ENCODE measurements at places on chromosomes 12 and 14.

- no peak for DNase-seq
Measured at GRCh38 chr12:126430921-126431320, 1365.7 kb downstream of the AACS start.

DNA sequence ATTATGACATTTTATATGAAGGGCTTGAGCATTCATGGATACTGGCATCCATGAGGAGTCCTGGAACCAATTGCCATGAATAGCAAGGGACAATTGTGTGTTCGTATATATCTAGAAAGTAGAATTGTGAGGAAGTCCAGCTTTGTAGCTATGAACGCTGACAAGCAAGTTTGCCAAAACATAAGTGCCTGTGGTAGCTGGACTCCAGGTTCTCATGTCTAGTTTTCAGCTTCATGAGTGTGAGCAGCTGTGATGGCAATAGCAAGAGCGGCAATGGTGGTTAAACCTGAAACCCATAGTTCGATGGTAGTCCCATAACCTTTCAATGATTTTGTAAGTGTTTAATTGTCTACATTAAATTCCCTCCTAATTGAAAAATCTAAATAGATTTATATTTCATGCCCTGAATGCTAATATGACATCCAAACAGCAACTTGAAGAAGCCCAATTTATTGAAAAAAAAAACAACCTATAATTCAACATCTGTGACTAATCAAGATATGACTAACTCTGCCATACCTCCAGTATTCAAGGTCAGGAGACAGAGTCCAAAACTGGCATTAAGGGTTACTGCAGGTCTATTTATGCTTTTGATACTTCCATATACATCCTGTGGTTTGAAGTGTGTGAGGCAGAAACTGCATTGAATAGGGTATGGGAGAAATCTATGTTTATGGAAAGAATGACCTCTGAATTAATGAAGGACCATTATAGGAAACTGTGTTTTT lies 50.3 kb upstream of the PCED1B start:
- DNase-seq: no peak

- no peak for DNase-seq
Measured at GRCh38 chr14:42437809-42438208, 831.1 kb downstream of the LRFN5 start.

GRCh38 chr12:116384691-116385485 lies 107.4 kb upstream of the MED13L start:
- no peak for DNase-seq

DNA sequence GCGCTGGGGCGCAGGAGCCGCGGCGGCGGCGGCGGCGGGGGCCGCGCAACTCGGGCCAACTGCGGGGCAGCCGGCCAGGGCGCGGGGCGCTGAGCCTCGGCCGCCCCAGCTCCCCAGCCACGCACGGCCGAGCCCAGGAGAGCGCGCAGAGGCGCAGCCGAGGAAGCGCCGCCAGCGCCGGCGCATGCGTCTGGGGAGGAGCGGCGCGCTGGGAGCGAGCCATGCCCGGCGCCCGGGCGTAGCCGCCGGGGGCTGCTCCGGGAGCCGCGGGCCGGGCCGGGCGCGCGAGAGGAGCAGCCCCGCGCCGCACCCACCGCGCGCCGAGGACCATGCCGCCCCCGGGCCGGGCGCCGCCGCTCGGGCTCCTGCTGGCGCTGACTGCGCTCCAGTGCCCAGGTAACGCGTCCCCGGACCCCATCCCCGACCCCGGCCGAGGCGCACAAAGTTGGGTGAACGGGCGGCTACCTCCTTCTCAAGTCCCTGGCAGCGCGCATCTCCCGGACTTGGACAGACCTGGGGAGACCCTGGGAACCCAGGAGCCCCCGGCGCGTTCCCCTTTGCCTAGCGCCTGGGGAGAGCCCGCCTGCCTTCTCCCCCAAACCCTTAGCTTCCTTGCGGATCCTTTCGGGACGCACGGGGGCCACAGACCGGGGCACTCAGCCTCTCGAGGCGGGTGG lies 121.4 kb downstream of the AACS start:
- DNase-seq: no peak

DNA sequence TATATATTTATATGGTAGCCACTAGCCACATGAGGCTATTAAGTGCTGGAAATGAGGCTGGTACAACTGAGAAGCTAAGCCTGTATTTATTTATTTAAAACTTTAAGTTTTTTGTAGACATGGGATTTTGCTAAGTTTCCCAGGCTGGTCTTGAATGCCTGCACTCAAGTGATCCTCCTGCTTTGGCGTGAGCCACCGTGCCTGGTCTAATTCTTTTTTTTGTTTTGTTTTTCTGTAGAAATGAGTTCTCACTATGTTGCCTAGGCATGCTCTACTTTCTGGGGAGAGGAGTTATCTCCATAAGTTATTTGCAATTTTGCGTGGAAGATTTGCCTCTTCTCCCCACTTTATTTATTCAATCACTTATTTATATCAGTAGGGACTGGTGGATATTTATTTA lies 4.8 kb upstream of the SNRNP35 start:
- no peak for DNase-seq

DNA sequence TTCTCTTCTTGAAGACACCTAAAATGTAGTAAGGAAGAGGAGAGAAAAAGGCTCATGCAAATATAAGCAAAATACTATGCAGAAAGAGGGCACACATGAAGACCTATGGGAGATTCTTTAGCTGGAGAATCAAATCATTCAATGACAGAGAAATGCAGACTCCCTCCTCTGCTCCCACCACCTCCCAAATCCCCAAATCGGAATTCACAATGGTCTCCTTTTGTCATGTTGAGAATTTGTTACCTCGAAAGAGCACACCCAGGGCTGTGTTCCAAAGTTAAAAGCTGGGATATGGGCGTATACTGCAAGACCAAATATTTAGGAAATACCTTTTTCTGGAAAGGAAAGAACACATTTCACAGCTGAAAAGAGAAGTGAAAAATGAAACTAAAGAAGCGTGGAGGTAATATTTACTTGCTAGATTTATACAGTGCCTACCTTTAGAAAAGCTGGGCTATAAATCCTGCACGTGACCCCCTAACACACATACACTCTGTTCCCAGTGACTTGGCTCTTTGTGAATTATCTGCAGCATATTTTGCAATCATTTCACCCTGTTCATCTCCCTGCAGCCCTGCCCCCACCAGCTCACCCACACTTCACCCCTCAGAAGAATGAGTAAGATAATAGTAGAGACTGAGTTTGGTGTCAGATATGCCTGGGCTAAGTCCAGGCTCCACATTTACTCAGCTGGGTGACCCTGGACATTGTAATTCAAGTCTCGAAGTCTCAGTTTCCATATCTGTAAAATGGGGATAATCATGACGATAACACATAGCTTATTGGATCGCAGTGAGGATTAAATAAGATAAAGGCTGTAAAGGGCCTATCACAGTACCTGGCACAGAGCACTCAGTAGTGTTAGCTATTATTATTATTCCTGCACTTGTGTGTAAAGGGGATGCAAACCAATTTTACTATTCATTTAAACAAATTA lies 2.9 kb upstream of the CACNA1C start:
- DNase-seq: no peak

GRCh38 chr14:105468621-105469241 lies 5.9 kb upstream of the CRIP2 start:
- no peak for DNase-seq

DNA sequence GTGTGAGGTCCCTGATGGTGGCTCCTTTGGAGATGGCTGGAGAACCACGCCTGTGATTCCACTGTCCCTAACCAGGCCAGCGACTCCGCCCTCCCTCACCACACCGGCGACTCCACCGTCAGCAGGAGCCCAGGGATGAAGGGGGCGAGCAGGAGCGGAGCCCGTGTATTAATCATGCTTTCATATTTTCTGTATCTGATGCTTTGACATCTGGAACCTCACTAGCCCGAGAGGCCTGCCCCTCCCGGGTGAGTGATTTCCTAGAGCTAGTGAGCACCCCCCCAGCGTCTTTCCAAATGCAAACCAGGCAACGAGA lies 69.9 kb downstream of the NOC4L start:
- no peak for DNase-seq

GRCh38 chr12:105107171-105107493 lies 399 bp upstream of the WASHC4 start:
- DNase-seq: no peak

- no peak for DNase-seq
Measured at GRCh38 chr14:34018564-34019244, 67.8 kb upstream of the EGLN3 start.

DNA sequence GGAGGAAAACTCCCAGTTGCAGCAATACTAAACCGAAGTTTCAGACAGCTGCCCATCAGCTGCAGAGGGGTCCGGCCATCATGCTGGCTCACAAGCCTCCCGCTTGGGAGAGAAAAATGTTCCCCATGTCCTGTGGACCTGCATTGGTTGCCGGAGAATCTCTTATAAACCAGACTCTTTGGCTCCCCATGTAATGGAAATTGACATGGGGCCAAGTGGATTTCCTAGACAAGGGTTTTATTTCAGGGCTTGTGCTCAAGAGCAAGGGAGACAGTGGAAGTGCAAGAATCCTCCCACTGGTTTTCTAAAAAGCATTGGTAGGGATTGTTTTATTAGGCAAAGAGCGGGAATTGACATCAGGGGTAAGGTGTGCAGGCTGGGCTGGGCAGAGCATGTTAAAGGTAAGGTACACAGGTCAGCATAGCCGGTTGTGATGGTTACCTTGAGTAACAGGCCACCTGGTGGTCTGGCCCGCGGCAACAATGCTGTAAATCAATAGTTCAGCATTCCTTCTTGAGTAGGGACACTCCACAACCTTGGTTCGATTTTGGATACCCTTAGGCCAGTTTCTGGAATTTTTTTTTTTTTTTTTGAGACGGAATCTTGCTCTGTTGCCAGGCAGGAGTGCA lies 135.4 kb downstream of the UNC79 start:
- DNase-seq: no peak

- no peak for DNase-seq
Measured at GRCh38 chr14:50381823-50382287, 14.8 kb downstream of the CDKL1 start.

DNA sequence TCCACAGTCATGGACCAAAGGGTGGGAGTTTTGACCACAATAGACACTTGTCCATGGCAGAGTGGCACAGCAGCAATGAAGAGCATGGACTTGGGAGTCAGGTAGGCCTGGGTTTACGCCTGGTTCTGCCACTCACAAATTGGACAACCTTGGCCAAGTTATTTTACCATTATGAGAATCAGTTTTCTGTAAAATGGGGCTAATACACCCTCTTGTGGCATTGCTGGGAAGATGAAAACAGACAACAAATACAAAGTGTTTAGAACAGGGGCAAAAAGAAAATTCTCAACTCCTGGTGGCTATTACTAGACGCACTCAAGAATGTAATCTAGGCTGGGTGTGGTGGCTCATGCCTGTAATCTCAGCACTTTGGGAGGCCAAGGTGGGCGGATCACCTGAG lies 2.6 kb downstream of the C12orf43 start:
- DNase-seq: no peak

- no peak for DNase-seq
Measured at GRCh38 chr14:37594971-37595808, at the start of the genes FOXA1 and TTC6. FOXA1 (minus strand) TSS chr14:37595249; CDS start chr14:37594972, 277 bp downstream. TTC6 (plus strand) TSS chr14:37595629; CDS start chr14:37622065, 26,436 bp downstream.

- DNase-seq: no peak
Measured at GRCh38 chr14:28941758-28942157, 175.2 kb downstream of the FOXG1 start.

- DNase-seq: no peak
Measured at GRCh38 chr14:61653507-61653906, 41.8 kb upstream of the HIF1A start.

- no peak for DNase-seq
Measured at GRCh38 chr12:62130834-62131552, 129.2 kb upstream of the USP15 start.

DNA sequence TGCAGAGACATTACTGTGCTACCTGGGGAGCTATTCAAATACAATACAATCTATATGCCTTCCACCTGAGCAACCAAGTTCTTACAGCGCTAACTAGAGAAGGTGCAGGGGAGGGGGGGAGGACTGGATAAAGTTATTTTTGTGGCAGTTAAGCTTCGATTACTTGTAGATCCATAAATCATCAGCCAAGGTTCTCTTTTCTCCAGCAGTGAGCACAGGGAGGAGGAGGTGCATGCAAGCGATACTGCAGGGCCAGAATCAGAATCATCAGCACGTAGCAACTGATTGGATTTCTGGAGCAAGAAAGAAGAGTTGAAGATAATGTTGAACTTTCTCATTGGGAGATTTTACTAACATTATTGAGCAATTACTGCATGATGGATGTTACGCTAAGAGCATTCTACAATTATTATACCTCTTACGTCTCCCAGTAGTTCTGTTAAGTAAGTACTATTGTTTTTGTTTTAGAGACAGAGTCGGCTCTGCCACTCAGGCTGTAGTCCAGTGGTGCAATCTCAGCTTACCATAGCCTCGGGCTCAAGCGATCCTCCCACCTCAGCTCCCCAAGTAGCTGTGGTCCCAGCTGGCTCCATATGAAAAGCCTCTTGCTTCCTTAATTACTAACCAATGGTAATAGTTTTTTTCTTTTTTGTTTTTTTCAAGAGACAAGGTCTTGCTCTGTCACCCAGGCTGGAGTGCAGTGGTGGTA lies 74.6 kb upstream of the EEA1 start:
- DNase-seq: no peak

DNA sequence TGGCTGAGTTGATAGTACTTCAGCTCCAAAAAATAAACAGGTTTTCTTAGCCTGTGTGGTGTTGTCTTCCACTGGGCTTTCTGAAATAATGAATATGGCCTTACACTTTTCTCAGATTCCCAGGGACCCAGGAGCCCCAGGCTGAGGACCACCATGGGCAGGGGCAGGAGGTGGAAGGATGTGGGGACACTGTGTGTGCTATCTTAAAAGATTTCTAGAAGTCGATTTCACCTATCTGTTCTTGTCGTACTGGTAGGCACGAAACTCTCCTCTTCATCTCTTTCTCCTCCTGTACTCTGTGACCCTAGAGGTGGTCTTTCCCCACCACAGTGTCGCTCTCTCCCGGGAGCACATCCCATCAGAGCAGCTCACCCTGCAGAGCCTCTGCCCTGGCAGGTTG lies 107.7 kb upstream of the FKBP4 start:
- DNase-seq: no peak

GRCh38 chr14:92819011-92819597 lies 25.0 kb downstream of the GOLGA5 start:
- DNase-seq: no peak

- no peak for DNase-seq
Measured at GRCh38 chr12:54661048-54661447, 12.9 kb upstream of the DCD start.

- no peak for DNase-seq
Measured at GRCh38 chr12:54306925-54307741, 6.3 kb upstream of the NFE2 start.

GRCh38 chr12:65941388-65941787 lies 117.1 kb downstream of the HMGA2 start:
- DNase-seq: no peak

- no peak for DNase-seq
Measured at GRCh38 chr12:4274396-4275015, 944 bp downstream of the CCND2 start.

All from stimulated activated CD8-positive, alpha-beta memory T cell treated with anti-CD3 and anti-CD28 coated beads, Interleukin-4, amount 100 ng/mL, for 1 hour (primary cell).